ENCODE measurements at places on chromosomes 5 and 9.

DNA sequence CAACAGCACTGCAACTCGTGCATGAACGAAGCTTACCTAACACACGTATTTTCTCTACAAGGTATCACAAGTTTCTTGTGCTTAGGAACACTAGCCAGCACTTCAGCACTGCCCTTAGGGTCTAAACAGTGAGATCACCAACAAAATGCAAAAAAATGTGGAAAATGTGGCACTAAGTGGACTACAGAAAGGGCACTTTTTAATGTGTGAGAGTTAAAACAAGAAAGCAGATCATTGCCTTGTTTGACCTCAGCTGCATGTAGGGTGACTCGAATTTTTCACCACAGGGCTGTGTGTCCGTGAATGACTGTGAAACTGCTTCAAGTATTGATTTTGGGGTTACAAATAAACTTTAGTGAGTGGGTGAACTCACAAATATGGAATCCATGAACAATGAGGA is 90.5 kb downstream of the MARCHF3 start:
- DNase-seq: no peak

DNA sequence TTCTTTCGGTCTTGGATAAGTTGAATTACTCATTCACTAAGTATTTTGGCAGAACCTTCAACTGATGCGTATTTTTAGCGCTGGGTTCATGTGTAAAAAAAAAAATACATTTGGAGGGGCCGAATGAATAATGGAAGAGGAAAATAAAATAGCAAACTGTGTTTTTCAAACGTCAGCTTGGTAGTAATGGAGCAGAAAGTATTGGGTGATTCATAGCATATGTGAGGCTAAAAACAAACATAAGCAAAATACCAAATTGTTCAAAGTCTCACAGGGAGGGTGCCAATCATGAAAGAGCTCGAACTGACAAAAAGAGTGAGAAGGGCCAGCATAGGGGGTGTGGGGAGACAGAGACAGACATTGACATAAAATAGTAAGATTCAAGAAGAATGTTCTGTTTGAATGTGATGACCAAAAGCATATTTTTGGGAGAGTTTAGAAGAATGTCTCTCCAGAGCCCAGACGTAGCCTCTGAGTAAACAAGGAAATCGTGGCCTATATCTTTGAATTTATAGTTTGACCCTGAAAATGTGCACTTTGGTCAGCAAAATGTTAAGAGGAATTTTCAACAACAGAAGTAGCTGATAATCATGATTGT is 174.9 kb upstream of the HMHB1 start:
- no peak for DNase-seq

- DNase-seq: no peak
Measured at GRCh38 chr5:69268899-69269298, 34.2 kb downstream of the CDK7 start.

- DNase-seq: no peak
Measured at GRCh38 chr5:111469903-111470302, 42.4 kb downstream of the STARD4 start.
